Fibroblast of skin of left biceps (primary cell): ENCODE measurements at places on chromosomes 5 and 9.

- no peak for DNase-seq
These were observed 21.3 kb upstream of the NDST1 start for GRCh38 chr5:150486402-150487198.

DNA sequence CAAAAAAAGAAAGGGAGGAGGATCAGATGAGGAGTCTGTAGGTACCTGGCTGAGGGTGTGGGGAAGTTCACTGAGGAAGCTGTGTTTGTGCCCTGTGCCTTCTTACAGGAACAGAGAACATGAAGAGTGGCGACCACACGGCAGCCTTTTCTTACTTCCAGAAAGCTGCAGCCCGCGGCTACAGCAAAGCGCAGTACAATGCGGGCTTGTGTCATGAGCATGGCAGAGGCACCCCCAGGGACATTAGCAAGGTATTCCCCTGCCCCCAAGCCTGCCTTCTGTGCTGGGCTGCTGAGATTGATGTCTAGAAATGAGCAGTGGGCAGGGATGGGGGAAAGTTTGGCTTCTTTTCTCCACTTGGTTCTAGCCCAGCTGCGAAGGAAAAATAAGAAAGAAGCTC is 9.5 kb downstream of the DELE1 start:
- no peak for DNase-seq

DNA sequence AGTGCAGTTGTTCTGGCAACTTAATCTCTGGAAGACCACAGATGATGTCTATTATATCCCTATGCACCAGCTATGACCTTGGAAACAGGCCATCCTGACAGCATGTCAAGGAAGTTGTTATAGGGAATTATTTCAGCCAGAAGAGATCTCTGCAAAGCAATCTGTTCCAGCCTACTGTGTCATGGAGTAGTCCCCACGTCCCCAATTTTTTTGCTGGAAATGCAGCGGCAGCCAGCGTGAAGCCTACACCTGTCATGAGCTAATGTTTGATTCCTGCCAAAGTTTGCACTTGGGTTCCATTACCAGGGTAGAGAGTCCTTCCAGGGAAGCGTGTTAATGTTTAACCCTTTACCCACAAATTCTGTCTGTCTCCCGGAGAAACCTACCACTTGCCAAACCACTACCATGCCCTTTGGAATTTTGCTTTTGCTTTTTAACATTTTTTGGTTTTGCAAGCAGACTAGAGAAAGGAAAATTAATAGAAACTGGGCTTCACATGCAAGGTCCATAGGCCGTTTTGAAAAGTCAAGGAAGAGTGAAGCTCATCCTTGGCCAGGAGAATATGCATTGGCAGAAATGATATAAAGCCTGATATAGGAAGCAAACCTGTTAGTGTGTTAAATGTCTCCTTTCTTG is 174.9 kb upstream of the SPRY4 start:
- no peak for DNase-seq

DNA sequence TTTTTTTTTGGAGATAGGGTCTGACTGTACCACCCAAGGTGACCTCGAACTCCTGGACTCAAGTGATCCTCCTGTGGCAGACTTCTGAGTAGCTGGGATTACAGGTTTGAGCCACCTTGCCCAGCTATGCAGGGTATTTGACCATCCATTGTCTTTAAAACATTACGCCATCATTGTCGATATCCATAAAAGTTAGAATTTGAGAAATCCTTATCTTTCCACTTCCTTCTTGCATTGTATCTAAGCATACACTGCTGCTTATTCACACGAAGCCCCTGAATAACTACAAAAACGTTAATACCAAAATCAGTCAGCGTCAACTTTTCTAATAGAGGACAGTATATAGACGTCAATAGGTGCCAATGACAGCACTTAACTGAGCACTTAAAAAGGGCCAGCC is 5.4 kb upstream of the OTULINL start:
- no peak for DNase-seq

- no peak for DNase-seq
These were observed 320.9 kb downstream of the NTRK2 start for GRCh38 chr9:84990416-84990815.

- DNase-seq, result no peak
These were observed 5.0 kb upstream of the MRNIP start for GRCh38 chr5:179863449-179864085.

GRCh38 chr5:96228408-96228807 is 204.6 kb downstream of the PCSK1 start:
- DNase-seq, result no peak

DNA sequence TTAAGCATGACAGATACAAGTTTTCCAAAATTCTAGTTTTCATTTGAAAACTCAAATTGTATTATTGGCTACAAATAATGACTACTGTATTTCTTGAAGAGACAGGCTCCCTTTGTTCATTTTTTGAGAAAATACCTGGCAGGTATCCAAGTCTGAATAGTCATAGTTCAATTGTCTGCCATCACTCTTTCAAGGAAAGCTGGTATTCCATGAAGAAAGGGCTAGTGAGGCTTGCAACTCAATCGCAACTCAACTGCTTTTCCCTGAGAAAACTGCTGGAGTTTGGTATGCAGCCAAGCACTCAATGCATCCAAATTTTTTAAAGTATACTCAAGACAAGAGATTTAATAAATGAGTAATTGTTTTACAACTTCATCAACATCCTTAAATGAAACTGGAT is 61.4 kb upstream of the TRIO start:
- DNase-seq, result no peak

GRCh38 chr9:15543047-15543813 is 9.6 kb upstream of the CCDC171 start:
- DNase-seq, result no peak
